ENCODE measurements at places on chromosomes 4 and X.

DNA sequence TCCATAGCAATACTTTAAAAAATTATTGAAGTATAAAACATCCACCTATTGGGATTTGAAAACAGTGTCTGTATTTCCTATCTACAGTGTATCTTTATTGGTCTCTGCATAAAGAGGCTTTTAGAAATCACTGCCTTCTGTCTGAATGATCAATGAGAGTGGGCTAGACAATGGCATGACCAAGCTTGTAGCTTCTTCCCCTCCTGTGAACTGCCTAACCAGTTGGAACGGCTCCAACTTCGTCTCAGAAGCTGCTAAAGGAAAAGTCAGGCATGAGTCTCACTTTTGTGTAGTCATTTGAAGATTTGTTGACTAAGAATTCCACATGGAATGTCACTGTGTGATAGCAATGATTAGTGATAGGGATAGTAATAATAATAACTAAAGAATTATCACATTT lies 64.2 kb downstream of the INTS12 start:
- H3K27me3 ChIP-seq = no peaks in the 10 kb centered on the region
- H3K4me3 ChIP-seq = no peak overlapping the region
- DNase-seq = no peak
- no peak overlapping the region for H3K27ac ChIP-seq
- no peaks in the 10 kb centered on the region for H3K4me1 ChIP-seq

GRCh38 chrX:19549838-19550237 lies 34.5 kb upstream of the MAP3K15 start:
- H3K27me3 ChIP-seq = no peaks in the 10 kb centered on the region
- H3K27ac ChIP-seq = no peak overlapping the region
- H3K36me3 ChIP-seq = no peaks in the 10 kb centered on the region
- no peak overlapping the region for H3K4me3 ChIP-seq

DNA sequence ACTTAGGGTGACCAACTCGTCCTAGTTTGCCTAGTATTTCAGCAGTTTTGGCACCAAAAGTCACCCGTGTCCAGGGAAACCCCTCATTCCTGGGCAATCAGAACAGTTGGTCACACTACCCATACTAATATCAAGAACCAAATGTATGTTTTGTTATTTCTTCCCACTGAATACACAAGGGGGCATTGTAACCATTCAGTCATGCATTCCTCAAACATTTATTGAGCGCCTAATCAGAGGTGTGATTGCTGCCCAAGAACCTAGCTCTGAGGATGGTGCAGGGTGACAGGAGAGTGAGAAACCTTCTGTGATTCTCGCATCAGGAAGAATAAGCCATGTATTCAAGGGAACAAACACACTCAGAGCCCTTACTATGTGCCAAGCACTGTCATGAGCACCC lies 69.8 kb upstream of the RAI2 start:
- no peak for DNase-seq
- H3K4me1 ChIP-seq = no peaks in the 10 kb centered on the region
- H3K27ac ChIP-seq = no peak overlapping the region
- H3K27me3 ChIP-seq = no peaks in the 10 kb centered on the region
- no peaks in the 10 kb centered on the region for H3K36me3 ChIP-seq

GRCh38 chrX:152733261-152733975 lies at the start of the genes CSAG1 and MAGEA12:
Gene CSAG1, minus strand, starts transcription at chrX:152733721. Its CDS starts 1,261 bp downstream, at chrX:152732460.
Gene MAGEA12, plus strand, starts transcription at chrX:152733757. Its CDS starts 2,405 bp downstream, at chrX:152736162.
- H3K27me3 ChIP-seq = no peaks in the 10 kb centered on the region
- H3K4me1 ChIP-seq = no peaks in the 10 kb centered on the region
- no peak within 1 kb of the TSS for H3K27ac ChIP-seq
- DNase-seq = no peak

DNA sequence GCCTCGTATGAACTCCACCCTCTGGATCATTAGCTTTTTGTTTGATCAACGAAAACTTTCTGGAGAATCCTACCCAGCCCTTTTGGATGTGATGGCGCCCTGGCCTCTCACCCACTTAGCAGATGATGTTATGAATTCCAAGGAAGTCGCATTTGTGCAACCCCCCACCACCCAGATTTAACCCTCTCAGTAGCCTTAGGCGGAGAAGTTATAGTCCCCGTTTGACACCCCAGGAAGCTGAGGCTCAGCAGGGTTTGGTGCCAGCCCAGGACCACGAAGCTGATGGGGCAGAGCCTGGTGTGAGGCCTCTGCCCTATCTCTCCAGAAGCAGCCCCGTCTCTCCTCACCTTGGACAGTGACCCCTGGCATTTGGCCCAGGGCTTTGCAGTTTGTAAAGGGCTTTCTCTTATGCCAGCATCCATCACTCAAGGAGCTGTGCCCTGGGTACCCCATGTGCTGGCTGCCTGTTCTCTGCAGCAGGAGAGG lies 1.0 kb downstream of the WFS1 start:
- peak; percentile 46 for DNase-seq
- H3K4me1 ChIP-seq = peaks cover 14% of the 10 kb centered on the region
- peaks cover 5% of the 10 kb centered on the region for H3K27me3 ChIP-seq
- H3K4me3 ChIP-seq = peak overlapping the region; percentile 86
- H3K36me3 ChIP-seq = no peaks in the 10 kb centered on the region

All from GM23248 (cell line).